Chondrocyte (in vitro differentiated cells): ENCODE measurements at places on chromosomes 5 and 9. TPM values are rescaled to one million over a fixed set of nuclear protein-coding genes. Genes with fewer than 3 reads are reported as not detected.

DNA sequence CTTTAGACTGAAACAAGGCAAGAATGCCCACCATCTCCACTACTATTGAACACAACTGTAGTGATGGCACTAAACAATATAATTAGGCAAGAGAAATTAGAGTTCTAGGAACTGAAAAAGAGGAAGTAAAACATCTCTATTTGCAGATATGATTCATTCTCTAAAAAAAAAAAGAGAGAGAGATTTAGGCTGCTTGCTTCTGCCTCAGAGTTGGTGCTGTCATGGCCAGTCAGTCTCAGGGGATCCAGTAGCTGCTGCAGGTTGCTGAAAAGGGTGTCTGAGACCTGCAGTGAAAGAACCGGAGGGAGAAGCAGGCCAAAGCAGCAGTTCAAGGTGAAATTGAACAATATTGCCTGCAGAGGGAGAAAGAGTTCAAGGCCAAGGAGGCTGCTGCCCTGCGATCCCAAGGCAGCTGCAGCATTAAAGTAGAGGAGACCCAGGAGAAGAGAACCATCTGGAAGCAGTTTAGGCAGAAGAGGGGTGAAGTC, 72.5 kb downstream of the AP3B1 start:
- no peak for DNase-seq

- DNase-seq, result no peak
These were observed 29.8 kb downstream of the PRUNE2 start for GRCh38 chr9:76876098-76876497.

GRCh38 chr5:133729800-133730199, 117.5 kb upstream of the FSTL4 start:
- DNase-seq, result no peak

DNA sequence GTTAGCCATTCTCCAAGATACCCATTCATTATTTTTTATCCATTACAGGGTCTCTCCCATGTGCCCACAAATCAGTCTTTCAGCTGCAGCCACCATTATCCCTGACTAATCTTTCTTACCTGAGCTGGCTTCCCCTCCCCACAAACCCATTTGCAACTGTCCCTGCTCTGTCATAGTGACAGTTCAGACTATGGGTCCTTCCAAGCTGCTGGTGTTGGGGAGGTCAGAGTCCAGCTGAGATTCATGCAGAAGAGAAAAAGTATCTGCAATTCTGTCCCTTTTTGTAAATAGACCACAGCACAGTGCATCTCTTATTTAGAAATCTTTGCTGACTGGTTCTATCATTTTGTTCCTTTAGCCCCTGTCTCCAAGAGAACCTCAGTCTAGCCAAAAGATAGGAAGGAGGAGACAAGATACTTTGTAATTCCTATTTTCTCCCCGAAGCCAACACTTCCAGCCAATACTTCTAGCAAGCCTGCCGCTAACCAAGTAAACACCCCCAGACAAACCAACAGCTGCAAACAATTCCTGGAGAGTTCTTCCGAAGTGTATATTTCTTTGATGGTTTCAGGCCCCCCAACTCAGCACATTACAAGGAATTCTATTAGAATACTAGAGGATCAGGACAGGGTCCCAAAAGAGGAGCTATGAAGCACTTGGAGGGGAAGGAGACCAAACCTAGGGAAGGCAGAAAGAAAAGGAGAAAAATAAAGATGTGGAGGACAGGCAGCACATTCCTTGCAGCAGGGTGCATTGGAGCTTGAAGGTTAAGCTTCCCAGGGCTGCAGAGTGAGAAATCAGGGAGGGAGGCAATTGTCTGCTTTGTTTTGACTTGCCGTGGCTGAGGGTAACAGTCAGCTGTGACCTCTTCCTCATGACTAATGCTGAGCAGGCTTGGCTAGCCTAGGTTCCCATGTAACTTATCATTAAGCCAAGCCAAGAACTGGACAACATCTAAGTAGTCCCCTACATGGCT, 148.5 kb downstream of the SGCD start:
- no peak for DNase-seq

- DNase-seq, result no peak
These were observed 140.0 kb upstream of the CDKN2B start for GRCh38 chr9:22148876-22149637.

GRCh38 chr5:139268364-139269202, 25.0 kb upstream of the MATR3 start:
- no peak for DNase-seq

GRCh38 chr5:97658116-97658900, 475.3 kb upstream of the RIOK2 start:
- no peak for DNase-seq

DNA sequence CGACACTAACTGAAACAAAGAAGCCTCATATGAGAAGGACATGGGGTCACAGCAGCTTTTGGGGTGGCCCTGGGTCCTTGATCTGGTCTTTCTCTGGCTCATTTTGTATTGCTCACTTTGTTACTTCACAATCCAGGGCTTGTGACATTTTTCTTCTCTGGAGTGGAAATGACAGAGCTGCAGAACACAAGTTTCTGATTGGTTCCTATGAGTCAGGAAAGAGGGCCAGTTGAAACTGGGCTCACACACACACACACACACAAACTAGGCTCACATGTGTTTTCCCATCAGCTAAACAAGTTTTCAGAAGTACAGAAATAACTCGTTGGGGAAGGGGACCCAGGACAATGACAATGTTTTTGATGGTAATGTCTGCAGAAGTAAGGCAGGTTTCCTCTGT, 54.3 kb downstream of the TMC1 start:
- DNase-seq, result no peak

DNA sequence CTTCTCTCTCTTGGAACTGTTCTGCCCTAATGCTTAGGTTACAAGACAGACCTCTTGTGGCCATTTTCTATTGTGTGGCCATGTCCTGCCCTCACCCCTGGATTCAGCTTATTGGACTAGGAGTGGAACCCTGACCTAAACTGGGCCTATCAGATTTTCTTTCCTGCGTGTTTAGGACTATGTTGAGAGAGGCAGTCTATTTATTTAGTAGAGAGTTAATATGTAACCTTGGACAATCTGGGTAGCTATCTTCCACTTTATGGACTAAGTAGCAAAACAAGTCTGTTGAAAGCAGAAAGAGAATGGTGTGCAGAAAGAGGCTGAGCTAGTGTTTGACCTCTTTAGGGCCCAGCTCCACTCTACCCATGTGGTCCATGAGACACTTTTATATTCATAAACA, 82.6 kb upstream of the SMIM32 start:
- no peak for DNase-seq

DNA sequence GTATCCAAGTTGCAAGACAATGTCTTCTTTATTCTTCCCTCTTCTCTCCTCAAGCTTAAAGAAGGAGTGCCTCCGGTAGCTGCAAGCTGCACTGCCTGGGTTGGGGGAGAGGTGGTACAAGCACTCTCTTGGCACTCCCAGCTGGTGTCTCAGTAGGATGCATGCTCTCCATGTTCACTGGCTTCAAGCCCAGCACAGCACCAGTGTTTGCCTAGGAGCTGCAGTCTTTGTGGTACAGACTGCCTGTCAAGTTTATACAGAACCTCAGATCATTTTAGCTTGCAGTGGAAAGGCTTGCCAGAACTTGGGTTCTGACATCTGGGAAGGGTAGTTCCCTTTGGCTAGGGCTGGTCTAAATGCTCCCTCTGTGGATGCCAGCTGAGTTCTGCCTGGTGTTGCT, 505.6 kb downstream of the MAN2A1 start:
- DNase-seq, result no peak

GRCh38 chr9:6660512-6660911, 15.0 kb upstream of the GLDC start:
- no peak for DNase-seq

DNA sequence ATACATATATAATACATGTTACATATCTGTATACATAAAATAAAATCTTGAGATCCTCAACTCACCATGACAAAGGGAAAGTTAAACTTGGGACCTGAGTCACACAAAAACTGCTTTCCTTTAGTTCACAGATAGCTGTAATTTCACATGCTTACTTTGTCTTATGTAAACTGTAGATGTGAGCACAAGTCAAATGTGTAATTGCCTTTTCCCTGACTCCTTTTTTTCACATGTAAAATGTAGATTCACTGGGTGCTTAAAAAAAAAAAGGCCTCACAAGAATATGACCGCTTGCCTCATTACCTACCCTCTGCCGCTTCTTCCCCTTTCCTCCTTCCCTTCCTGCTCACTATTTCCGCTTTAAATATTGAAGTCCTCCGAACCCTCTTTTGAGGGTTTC, 21.9 kb upstream of the FAM169A start:
- no peak for DNase-seq

GRCh38 chr9:136566901-136567300, 21.1 kb upstream of the NOTCH1 start:
- no peak for DNase-seq

- no peak for DNase-seq
These were observed 3.4 kb downstream of the SMIM3 start for GRCh38 chr5:150781706-150782614.

DNA sequence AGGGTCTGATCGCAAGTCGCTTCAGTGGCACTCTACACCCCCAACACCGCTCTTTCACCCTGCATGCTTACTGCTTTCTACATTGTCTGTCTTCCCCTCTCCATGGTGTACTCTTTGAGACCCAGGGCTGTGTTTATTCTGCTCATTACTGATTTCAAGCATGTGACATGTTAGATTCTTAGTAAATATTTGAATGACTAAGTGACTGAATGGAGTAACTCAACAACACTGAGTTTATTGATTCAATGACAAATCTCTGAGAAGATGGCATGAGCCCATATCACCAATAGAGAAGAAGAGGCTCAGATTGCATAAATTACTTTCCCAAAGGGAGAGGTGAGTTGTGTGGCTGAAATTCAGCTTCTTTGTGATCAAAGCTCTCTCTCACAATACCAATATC, 89.7 kb upstream of the OSMR start:
- DNase-seq, result no peak

DNA sequence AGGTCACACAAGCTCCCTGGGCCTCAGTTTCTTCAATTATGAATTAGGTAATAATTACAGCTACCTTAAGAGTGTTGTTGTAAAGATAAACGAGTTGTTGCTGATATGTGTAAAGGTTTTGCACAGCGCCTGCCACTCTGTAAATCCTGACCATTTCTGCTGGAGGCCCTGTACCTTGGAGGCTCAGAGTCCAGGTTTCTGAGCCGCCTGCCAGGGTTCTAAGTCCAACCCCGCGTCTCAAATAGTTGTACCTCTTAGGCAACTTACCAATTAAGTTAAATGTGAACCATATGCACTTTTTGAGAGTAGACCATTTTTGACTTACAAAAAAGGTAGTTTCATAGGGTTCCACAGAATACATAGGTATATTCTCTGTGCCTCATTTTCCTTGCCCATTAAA, 156.8 kb upstream of the KLF9 start:
- no peak for DNase-seq

DNA sequence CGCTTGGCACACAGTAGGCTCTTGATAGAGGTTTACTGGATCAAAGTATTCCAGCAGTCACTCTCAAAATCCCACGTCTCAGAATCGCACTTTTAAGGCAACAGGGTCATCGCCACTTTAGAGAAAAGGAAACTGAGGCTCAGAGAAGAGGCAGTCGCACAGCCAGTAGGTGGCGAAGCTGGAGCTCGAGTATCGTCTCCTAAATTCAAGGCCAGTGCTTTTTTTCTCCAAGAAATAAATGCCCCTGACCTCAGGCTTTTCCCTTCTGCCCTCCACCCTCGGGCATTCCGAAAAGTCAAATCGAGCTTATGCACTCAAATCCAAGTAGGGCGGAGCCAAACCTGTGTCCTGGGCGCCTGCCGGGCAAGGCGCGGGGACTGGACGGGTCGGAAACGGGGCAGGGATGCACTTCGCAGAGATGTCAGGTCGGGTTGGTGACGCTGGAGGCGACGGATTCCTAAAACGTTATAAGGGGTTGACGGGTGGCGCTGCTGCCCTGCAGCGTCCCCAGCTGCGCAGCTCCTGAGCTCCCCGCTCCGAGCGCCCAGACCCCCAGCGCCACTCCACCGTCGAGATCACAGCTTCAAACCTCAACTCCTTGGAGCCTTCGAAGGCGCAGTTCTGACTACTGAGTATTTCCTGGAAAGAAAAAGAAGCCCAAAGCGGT, 4.7 kb upstream of the FOXB2 start:
- no peak for DNase-seq

GRCh38 chr9:76703270-76703669, 61.0 kb upstream of the PCA3 start:
- no peak for DNase-seq

DNA sequence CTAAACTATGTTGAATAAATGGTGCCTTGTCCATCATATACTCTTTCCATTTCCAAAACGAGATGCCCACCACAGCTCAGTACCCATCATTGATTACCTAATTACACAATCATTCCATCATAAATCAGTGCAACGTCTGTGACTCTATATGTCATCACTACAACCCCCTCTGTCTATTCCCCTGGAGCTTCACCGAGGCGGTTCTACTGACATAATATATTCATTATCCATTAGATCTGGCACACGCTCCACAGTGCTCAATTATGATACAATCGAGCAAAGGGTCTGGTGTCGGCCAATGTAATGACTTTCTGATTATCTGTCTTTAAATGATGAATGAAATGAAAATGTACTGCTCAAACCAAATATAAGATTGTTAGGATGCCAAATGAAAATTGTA, 1737.7 kb upstream of the WWC1 start:
- DNase-seq, result no peak

- no peak for DNase-seq
These were observed 970.2 kb upstream of the COX7C start for GRCh38 chr5:85647349-85648127.

- DNase-seq, result no peak
These were observed 142.8 kb downstream of the LIFR start for GRCh38 chr5:38413696-38414095.

- DNase-seq, result no peak
These were observed 482.0 kb upstream of the CD180 start for GRCh38 chr5:67678594-67678993.

DNA sequence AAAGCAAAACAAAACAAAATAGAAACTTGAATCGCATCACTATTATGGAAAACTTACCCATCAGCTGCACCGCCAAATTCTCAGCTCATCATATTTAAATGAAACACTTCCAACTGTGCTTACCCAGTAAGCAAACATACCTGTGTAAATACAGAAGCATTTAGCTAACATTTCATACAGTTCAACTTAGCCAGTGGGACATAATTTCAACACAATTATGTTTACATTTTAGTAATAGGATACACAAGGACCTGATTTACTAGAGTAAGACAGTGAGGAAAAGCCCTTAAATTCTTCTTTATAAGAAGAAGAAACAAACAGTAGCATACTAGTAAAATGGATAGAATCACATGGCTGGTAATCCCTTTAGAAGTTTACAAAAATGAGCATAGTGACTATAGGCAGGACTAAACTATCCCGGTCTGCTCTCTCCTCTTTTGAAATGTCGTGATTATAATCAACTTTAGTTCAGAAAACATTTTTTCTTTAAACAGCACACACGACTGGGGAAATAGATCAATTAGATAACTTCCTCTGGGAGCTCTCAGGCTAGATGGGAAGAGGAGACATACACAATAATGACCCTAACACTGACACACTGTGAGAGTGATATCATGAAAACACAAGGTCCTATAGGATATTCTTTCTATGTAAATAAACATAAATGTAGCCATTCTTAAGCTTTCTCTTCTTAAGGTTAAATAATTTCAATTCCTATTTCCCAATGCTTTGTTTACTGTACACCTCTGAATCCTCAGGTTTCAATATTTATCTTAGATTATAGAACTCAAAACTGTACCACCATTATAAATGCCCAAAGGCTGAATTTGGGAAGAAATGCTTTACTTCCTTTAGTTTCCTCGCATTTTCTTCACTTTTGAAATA, 15.9 kb upstream of the CDC20B start:
- DNase-seq, result no peak

The FOXD4L5 gene
- 0.10 to 0.51 TPM (median 0.18 TPM) in 3 replicates for total RNA-seq

The PSMD5 gene
- 48.1 to 64.2 TPM (median 54.3 TPM) in 3 replicates for total RNA-seq

The MEGF10 gene
- 6.6 to 10.8 TPM (median 7.8 TPM) in 3 replicates for total RNA-seq

The TMEFF1 gene
- 1.3 to 3.1 TPM (median 3.0 TPM) in 3 replicates for total RNA-seq

The PCDHB12 gene
- 1.5 to 2.4 TPM (median 1.7 TPM) in 3 replicates for total RNA-seq

The C9orf50 gene
- total RNA-seq, result 0.30 to 0.39 TPM (median 0.38 TPM) in 3 replicates

The PHF2 gene
- total RNA-seq, result 28.5 to 30.1 TPM (median 29.4 TPM) in 3 replicates

The PGM5 gene
- not detected in 3 replicates for total RNA-seq

The SPATA31D4 gene
- total RNA-seq, result not detected in 3 replicates
